Spinal cord (tissue), 10 donors: ENCODE measurements at places on chromosomes 6 and 20. TPM values are rescaled to one million over a fixed set of nuclear protein-coding genes. Genes with fewer than 3 reads are reported as not detected.
A peak's percentile ranks its signal among the peaks of the same experiment; 100 is the strongest.

The CAP2 gene
- 17.5 TPM for total RNA-seq

The SLC52A3 gene
- total RNA-seq = 1.2 TPM

The PLAGL1 gene
- total RNA-seq = 22.7 TPM

The LZTS3 gene
- total RNA-seq = 27.7 TPM

DNA sequence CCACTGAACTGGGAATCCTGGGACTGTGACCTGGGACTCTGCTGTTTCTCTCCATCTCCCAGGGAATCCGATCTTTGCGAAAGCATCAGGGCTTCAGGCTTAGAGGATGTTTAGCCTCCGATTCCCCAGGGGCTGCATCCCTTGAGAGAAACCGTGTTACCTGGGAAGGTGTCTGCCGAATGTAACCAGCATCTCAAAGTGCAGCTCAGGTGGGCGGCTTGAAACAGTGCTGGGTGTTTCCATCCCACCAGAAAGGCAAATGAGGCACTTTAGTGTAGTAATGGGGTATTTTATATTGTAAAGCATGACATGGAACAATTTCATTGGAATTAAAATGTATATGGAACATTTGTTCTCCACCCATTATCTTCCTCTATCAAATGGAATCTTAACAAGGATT, 15.2 kb downstream of the CDH4 start:
- DNase-seq = no peak
- no peak overlapping the region for H3K4me3 ChIP-seq
- H3K27me3 ChIP-seq = no peaks in the 10 kb centered on the region
- H3K4me1 ChIP-seq = peaks cover 19% of the 10 kb centered on the region
- no peak overlapping the region for H3K27ac ChIP-seq
- H3K36me3 ChIP-seq = peaks cover 3% of the 10 kb centered on the region

- H3K36me3 ChIP-seq = peaks cover 3% of the 10 kb centered on the region
- no peak overlapping the region for H3K27ac ChIP-seq
- H3K4me1 ChIP-seq = peaks cover 14% of the 10 kb centered on the region
- no peaks in the 10 kb centered on the region for H3K27me3 ChIP-seq
Observed at GRCh38 chr6:169997187-169997929, 245.9 kb downstream of the ERMARD start.

DNA sequence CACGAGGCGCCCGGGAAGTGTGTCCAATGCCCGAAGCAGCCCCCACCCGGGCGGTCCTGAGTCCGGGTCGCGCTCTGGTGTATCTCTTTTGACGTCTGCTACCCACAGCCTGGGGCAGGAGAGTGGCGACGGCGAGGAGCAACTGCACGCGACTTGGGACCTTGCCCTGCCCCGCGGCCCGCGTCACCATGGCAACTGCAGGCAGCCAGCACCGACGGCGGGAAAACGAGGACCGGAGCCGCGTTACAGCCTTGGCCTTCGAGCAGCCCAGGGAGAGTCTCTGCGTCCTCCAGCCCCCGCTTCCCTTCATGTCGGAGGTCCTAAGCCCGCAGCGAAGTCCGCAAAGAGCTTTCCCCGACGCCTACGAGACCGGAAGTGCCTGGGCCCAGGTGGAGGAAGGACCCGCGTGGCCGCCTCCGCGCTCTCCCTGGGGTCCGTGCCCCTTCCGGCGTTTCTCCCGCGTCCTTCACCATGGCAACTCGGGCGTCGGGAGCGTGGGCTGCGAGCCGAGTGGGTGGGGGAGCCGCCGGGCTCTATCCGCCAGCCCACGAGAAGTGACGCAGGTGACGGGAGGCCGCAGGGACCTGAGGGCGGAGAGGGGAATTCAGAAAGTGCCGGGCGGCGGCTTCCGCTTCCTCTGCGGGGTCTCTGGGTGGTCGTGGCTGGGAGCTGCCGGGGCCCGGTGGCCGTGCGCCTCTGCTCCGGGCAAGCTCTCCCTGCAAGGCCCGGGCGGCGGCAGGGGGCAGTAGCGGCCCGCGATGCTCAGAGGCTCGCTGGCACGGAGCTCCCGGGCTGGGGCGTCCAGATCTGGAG, 88.6 kb upstream of the TGM3 start:
- no peaks in the 10 kb centered on the region for H3K36me3 ChIP-seq
- H3K27me3 ChIP-seq = no peaks in the 10 kb centered on the region
- peak; percentile 61 for DNase-seq
- peaks cover 13% of the 10 kb centered on the region for H3K4me1 ChIP-seq
- no peak overlapping the region for H3K27ac ChIP-seq
- peak overlapping the region; percentile 60 for H3K4me3 ChIP-seq

DNA sequence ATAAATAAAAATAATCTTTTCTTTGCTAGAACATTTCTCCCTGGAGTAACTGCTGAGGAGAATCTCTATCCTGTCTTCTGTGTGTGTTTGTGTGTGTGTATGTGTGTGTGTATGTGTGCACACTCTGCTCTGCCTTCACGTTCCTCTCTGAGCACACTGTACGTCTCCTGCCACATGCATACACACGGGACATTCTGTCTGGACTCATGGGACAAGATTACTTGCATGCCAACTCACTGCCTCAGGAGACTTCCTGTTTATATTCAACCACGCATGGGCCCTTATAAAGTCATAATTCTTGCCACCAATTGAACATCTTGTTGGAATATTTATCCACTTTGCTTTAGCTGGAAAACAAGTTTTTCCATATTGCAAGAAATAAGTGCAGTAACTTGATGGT, 930.6 kb downstream of the KIF16B start:
- no peak for DNase-seq
- no peaks in the 10 kb centered on the region for H3K4me1 ChIP-seq
- H3K27me3 ChIP-seq = no peaks in the 10 kb centered on the region
- H3K36me3 ChIP-seq = no peaks in the 10 kb centered on the region
- H3K27ac ChIP-seq = no peak overlapping the region

- H3K36me3 ChIP-seq = no peaks in the 10 kb centered on the region
- H3K27ac ChIP-seq = no peak overlapping the region
- DNase-seq = no peak
- H3K4me3 ChIP-seq = no peak overlapping the region
Observed at GRCh38 chr6:7784706-7785105, 58.8 kb downstream of the BMP6 start.

DNA sequence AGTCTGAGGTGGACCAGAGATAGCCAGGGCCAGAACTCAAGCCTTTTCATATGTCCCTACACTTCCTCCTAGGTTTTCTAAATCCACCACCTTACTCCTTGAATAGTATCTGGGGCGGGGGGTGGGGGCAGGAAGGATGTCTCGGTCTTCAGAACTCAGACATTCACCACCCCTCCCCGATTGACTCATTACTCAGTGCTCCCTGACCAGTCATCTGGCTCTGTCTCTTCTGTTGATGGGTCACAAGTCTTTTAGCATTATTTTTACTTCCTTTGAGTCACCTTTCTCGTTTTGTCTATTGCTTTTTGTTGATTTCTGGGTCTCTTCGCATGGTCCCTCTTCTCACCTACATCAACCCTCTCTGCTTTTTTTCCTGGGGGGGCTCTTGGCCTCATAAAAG, 23.3 kb downstream of the NOX3 start:
- no peaks in the 10 kb centered on the region for H3K36me3 ChIP-seq
- H3K27ac ChIP-seq = no peak overlapping the region
- H3K4me1 ChIP-seq = no peaks in the 10 kb centered on the region
- DNase-seq = no peak
- no peaks in the 10 kb centered on the region for H3K27me3 ChIP-seq

DNA sequence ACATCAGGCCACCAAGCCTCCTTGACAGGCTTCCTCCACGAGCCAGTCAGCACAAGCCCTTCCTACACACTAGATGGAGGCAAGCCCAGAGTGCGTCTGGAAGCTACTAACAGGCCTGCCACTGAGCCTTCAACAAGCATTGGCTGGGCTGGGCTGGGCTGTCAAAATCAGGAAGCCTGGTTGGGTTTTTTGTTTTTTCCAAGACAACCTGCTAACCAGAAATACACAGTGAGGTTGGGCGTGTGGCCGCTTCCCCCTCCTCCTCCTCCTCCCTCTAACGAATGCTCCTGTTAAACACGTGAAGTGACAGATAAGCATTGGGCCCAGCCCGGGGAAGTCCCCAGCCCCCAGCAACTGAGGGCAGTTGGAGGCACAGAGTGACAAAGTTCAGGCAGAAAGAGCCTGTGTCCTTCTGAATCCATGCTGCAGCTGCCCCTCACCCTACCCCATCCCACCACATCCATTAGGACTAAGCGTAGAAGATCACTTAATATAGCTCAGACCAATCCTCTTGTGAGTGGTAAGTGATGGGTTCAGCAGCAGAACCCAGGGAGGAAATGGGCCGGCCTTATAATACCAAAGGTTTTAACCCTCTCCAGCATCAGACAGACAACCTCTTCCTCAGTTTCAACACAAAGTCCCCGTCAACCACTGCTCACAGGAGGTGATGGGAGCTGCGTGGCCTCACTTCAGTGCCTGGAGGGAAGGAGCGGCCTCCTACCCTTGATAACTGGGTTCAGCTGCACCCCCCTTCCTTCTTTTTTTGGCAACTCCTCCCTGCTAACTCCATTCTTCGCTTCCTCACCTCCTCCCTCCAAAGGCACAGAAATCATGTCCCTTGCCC, 1.1 kb downstream of the NFATC2 start:
- peak overlapping the region; percentile 84 for H3K27ac ChIP-seq
- peak overlapping the region; percentile 5 for H3K4me3 ChIP-seq
- peaks cover 21% of the 10 kb centered on the region for H3K4me1 ChIP-seq
- H3K36me3 ChIP-seq = no peaks in the 10 kb centered on the region
- DNase-seq = no peak
